ENCODE measurements at places on chromosomes 4 and X. TPM values are rescaled to one million over a fixed set of nuclear protein-coding genes. Genes with fewer than 3 reads are reported as not detected.

DNA sequence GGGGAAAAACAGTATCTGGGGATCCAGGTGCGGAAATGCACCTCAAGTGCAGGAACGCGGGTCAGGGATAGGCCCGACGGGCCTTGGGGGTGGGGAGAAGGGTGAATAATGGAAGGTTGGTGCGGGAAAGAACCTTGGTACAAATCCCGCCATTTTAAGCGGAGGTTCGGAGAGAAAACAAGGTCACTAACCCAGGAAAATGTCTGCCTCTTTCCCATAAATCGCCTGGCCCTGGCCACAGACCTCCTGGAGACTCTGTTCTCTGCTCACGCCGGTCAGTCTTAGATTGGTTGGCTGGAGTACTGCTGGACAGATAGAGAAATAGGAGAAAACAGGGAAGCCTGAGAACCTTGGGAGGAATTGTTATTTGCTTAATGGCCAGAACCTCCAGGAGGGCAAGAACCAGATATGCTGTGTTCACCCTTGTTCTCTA, 897 bp upstream of the FBXL5 start:
- H3K4me1 ChIP-seq, result peaks cover 35% of the 10 kb centered on the region
- peak overlapping the region; percentile 99 for H3K27ac ChIP-seq
- H3K4me3 ChIP-seq, result peak overlapping the region; percentile 84
- no peak for DNase-seq

- no peak overlapping the region for H3K4me3 ChIP-seq
- no peaks in the 10 kb centered on the region for H3K36me3 ChIP-seq
- H3K27me3 ChIP-seq, result no peaks in the 10 kb centered on the region
- H3K4me1 ChIP-seq, result peaks cover 56% of the 10 kb centered on the region
- no peak for DNase-seq
Measured at GRCh38 chrX:110241816-110242215, 76.1 kb downstream of the AMMECR1 start.

DNA sequence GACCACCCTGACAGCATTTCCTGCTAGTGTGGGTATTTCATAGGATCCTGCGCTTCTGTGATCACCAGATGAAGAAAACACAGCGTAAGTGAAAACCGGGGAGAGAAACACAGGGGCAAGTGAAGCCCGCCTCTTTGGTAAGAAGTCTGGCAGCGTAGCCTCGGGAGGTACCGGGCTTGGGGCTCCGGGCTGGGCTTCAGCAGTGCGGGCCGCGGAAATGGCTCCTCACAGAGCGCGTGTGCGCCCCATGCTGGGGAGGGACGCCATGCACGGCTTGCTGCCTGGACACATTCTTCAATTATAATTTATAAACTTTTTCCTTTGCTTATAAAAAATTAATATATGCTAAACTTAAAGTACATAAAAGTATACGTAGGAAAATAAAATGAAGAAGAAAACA, 151.5 kb downstream of the AFAP1 start:
- H3K4me1 ChIP-seq, result no peaks in the 10 kb centered on the region
- DNase-seq, result no peak
- H3K4me3 ChIP-seq, result no peak overlapping the region
- no peaks in the 10 kb centered on the region for H3K27me3 ChIP-seq

- H3K4me1 ChIP-seq, result peaks cover 39% of the 10 kb centered on the region
- H3K27ac ChIP-seq, result peak overlapping the region; percentile 94
- no peaks in the 10 kb centered on the region for H3K27me3 ChIP-seq
- H3K36me3 ChIP-seq, result peaks cover 26% of the 10 kb centered on the region
Measured at GRCh38 chrX:12978205-12979025, 3.5 kb downstream of the TMSB4X start.

DNA sequence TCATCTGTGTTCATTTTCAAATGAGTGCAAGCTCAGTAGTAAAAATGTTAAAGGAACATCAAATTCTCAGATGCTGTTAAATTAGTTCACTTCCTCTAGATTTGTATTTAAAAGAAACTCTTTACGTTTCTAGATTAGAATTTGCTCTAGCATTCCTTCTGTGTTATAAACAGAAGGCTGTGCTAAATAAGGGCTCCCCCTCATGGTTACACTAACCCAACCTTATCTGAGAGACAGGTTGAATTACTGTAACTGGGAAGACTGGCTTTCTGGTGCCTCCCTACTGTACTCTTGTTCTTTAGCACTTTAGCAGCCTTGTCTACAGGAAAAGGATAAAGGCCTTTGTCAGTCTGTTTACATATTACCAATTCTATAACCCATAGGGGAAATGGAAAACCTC, 56.8 kb downstream of the RXFP1 start:
- H3K27ac ChIP-seq, result no peak overlapping the region
- peaks cover 53% of the 10 kb centered on the region for H3K4me1 ChIP-seq
- H3K27me3 ChIP-seq, result peaks cover 45% of the 10 kb centered on the region
- H3K36me3 ChIP-seq, result peaks cover 4% of the 10 kb centered on the region

DNA sequence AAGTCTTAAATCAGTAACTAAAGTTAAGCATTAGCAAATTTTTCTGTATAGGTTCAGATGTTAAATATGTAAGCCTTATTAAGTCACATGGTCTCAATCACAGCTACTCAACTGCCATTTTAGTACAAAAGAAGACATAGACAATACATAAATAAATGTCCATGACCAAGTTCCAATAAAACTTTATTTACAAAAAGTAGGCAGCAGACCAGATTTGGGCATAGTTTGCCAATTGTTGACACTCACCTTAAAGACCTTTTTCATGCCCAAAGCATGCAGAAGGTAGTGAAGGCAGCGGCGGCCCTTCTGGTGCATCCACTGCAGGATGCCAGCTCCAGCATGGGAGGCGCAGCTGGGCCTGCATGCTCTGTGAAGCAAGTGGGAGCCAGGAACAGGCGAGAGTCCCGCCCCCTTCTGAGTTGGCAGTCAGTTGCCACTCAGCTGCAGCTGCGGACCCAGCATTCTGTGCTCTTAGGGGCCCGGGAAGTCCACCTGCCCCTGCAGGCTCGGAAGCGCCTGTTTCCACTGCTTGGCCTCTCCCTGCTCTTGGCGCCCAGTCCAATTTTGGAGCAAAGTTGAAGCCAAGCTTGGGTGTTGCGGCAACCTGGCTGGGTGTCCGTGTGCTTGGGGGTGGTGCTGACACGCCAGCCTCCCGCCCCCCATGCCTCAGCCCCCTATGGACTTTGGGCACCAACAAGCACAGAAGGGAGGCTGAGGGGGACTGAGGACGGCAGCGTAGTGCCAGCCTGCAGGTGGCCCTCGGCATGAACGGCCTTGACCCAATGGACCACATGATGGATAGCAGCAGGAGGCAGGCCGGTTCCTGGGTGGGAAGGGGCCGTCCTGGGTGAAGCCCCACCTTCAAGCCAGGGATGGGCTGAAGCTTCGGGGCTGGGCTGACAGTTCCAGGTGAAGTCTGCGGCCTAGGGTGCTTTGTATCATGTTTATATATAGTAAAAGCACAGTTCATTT, 42.4 kb upstream of the PABPC4L start:
- no peaks in the 10 kb centered on the region for H3K4me1 ChIP-seq
- peak; percentile 29 for DNase-seq
- H3K36me3 ChIP-seq, result no peaks in the 10 kb centered on the region
- H3K27me3 ChIP-seq, result no peaks in the 10 kb centered on the region

DNA sequence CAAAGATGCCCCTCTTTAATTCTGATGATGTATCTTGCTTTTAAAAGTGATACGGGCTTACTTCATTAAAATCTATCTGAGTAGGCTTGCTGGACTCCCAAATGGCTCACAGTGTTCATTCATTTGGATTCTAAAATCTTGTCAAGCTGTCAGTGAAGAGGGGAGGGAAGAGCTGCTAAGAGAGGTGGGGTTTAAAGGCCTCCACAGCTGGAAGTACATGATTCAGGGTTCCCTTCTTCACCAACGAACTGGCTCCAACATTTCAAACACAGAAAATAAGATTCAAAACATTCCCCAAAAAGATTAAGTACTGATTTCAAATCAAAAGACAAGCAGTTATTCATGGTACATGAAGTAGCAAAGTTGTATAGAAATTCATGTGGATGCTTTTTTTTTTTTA, 133.0 kb upstream of the NAP1L5 start:
- no peaks in the 10 kb centered on the region for H3K27me3 ChIP-seq
- H3K36me3 ChIP-seq, result 0 out of 2 replicates have a peak, but pooled peaks cover 2% of the 10 kb centered on the region
- H3K27ac ChIP-seq, result no peak overlapping the region
- H3K4me1 ChIP-seq, result no peaks in the 10 kb centered on the region
- DNase-seq, result no peak
- H3K4me3 ChIP-seq, result no peak overlapping the region

The SPARCL1 gene
- total RNA-seq, result 0.82 TPM

- H3K27ac ChIP-seq, result no peak overlapping the region
- no peak for DNase-seq
- peaks cover 9% of the 10 kb centered on the region for H3K4me1 ChIP-seq
- peaks cover 20% of the 10 kb centered on the region for H3K36me3 ChIP-seq
- no peak overlapping the region for H3K4me3 ChIP-seq
- H3K27me3 ChIP-seq, result peaks cover 3% of the 10 kb centered on the region
Measured at GRCh38 chrX:142238536-142238935, 33.4 kb upstream of the MAGEC2 start.

DNA sequence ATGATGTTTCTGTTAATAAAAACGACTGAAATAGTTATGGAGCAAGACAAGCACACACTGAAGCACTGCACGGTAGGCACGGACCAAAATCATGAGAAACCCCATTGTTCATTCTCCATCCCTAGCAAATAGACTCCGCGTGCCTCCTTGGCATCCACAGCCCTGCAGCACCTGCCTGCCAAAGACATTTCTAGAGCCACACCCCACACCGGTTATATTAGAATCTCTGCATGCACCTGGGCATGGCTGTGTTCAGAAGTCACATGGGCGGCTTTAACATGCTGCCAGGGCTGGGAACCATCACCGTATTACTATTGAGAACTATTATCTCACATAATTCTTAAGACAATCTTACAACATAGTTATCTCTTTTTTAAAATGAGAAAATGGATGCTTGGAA, 5.9 kb downstream of the PDLIM3 start:
- no peaks in the 10 kb centered on the region for H3K36me3 ChIP-seq
- DNase-seq, result no peak
- H3K27ac ChIP-seq, result no peak overlapping the region
- no peak overlapping the region for H3K4me3 ChIP-seq
- peaks cover 14% of the 10 kb centered on the region for H3K27me3 ChIP-seq

DNA sequence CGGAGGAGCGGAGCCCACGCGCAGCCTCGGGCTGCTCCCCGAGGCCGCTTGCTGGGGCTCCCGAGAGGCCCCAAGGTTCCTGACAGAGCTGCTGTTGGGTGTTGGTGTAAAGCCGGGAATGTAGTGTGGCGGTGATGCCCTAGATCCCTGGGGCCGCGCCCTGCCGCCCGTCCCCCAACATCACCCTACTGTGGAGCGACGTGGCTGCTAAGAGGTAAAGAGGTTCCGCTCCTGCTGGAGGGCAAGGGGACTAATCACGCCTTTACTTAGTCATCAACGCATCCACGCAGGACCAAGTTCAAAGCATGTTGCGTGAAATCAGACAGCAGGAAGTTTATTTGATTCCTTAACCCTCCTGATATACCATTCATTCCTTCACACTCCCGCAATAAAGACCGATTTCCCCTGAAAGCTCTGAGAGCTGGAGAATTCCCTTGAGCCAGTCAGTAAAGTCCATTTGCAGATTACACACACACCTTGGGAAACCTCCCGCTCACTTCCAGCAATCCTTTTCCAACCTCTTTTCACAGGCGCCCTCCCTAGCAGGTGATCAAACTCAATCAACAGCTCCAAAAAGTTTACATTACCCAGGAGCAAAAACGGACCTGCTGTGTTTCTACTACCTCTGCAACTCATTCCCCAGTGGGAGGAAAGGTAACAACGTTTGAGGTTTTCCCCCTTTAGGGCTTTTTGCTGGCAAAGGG, 579 bp upstream of the GABRA2 start:
- H3K4me1 ChIP-seq, result peaks cover 19% of the 10 kb centered on the region
- H3K36me3 ChIP-seq, result no peaks in the 10 kb centered on the region
- peak overlapping the region; percentile 71 for H3K4me3 ChIP-seq
- peaks cover 62% of the 10 kb centered on the region for H3K27me3 ChIP-seq

- H3K36me3 ChIP-seq, result peaks cover 29% of the 10 kb centered on the region
- H3K27ac ChIP-seq, result no peak overlapping the region
- no peaks in the 10 kb centered on the region for H3K4me1 ChIP-seq
- DNase-seq, result no peak
Measured at GRCh38 chrX:123673813-123674212, 59.0 kb downstream of the THOC2 start.

The CXorf38 gene
- total RNA-seq, result 10.4 TPM

- no peaks in the 10 kb centered on the region for H3K4me1 ChIP-seq
- peaks cover 4% of the 10 kb centered on the region for H3K36me3 ChIP-seq
- H3K27me3 ChIP-seq, result no peaks in the 10 kb centered on the region
- DNase-seq, result no peak
Measured at GRCh38 chr4:19728773-19729172, 522.9 kb upstream of the SLIT2 start.

The ENOX2 gene
- total RNA-seq, result 13.8 TPM

DNA sequence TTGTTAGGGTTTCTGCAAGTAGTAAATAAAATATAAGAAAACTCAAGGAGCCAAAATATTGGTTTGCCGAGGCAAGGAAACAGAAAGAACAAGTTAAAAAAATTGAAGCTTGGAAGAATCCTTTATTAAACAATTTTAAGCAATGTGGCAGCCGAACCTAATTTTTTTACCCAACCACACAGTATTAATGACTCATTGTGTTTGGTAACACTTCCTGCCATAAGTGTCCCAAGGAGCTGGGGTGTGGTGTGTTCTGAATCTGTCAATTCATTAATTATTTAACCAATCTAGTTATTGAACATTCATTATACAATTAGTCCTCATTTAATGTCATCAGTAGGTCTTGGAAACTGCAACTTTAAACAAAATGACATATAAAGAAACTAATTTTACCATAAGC, 19.3 kb upstream of the CPE start:
- H3K36me3 ChIP-seq, result no peaks in the 10 kb centered on the region
- DNase-seq, result no peak
- H3K27ac ChIP-seq, result no peak overlapping the region
- H3K4me1 ChIP-seq, result 0 out of 2 replicates have a peak, but pooled peaks cover 2% of the 10 kb centered on the region

DNA sequence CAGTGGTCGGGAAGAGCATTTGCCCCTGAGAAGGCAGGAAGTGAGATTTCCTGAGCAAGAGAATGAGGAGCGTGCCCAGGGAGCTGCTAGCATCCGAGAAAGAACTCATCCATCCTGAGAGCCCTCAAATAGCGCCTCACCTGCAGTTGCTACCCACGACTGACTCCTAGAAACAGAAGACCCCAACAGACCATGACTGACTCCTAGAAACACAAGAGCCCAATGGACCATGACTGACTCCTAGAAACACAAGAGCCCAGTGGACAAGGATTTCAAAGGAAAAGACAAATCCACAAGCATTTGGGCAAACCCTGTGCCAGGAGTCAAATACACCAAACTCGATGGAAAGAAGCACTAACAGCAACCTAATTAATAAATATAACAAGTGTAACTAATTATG, 575.2 kb upstream of the FRG1 start:
- no peak overlapping the region for H3K27ac ChIP-seq
- H3K27me3 ChIP-seq, result no peaks in the 10 kb centered on the region
- no peaks in the 10 kb centered on the region for H3K4me1 ChIP-seq

All from WTC11 (cell line).